ENCODE measurements at places on chromosomes 1 and 21.

DNA sequence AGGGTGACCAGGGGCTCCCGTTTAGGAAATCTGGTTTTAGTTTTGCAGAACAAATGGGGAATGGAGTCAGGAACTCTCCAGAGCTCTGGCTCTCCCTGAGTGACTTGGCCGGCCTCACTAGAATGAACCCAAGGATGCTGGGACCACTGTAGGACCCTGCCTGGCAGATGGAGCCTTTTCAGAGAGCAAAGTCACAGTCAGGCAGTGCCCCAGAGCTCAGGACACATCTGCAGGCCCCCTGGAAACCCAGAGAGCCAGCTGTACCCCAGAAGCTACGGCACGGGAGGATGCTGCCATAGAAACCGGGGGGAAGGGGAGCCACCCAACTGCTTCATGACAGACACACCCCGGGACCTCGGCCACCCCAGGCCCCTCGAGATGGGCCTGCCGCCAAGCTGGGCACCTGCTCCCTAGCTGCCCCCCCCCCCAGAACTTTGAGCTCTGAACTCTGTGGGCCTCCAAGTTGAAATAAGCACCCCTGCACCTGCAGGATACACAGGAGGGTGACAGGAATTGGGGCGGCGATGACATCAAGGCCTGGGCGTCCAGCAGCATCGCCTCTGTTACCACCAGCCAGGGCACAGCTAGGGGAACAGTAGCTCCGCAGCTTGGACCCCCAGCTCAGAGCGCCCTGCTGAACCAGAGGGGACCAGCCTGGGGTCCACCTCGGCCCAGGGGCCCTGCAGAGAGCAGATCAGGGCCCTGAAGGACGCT lies 91.8 kb upstream of the VAMP3 start:
- DNase-seq: no peak

- no peak for DNase-seq
Observed at GRCh38 chr1:35899941-35900340, 16.9 kb downstream of the AGO1 start.

DNA sequence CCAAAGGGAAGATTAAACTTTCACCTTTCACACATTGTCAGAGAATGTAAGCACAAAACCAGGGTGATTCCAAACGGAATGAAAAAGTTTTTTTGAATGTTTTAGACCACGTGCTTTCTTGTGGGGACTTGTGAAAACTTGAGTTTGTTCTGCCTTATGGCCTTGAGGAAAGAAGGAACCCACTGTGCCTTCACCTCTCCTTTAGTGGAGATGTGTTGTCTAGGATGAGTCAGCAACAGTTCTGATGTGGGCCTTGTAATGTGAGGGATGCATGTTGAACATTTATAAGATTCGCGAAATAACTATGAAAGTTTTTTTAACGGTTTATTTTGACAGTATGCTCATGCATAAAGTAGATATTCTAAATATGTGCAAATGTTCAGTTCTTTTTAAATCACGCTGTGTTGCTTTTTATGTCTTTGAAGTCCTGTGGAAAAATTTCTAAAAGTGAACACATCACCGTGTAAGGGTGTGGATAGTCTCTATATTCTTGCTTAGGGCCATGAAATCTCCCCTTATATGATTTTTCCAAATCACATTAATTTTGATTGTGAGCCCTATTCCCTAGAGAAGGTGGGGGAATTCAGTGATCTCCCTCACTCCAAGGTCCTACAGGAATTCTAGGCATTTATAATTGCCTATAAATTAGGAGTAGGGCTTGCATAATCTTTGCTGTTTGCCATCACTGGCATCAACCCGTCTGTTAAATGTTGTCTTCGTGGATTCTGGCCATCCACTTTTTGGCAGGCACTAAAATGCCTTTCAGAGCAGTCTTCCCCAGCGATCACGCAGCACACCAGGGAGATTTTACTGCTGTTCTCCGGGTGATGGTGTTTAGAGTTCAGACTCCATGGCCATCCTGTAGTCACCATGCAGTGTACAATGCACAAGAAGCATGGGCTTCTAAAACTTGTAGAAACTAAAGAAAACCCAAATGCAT lies 47.4 kb downstream of the PLA2G4A start:
- DNase-seq: no peak

GRCh38 chr1:107787299-107787698 lies 177.7 kb downstream of the VAV3 start:
- no peak for DNase-seq

DNA sequence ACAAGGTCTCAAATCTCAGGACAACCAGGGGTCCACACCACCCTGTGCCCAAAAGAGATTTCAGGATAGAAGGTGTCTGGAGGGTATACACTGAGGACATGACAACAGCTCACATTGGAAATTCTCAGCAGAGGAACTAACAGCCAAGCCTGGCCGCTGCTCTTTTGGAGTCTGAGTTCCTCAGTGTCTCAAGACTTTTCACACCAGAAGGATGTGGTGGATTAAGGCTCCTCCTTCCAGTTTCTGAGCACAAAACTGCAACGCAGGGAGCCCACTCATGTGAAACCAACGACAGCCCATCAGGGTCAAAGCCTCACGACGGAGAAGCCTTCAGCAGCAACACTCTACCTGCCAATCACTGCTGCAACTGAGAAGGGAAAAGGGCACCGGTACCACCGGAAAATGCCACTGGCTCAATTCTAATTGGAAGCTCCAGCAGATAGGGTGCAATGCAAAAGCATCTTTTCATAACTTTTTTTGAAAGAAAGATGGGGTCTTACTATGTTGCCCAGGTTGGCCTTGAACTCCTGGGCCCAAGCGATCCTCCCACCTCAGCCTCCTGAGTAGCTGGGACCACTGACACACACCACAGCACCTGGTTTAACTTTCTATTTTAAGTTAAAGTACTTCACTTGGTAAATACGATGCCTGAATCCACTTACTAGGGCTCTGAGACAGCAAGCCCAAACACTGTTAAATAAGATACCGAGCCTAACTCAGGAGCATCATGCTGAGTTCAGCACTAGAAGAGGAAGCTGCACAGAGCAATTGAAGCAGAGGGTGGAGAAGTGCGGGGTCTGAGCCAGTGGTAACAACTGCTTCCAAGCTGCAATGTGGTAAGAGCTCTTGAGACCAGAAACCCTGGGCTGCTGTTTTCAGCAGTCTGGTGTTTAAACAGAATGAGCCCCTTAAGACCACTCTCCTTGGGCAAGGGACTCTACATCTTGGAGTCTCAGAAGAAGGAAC lies 7.8 kb downstream of the CAPZB start:
- DNase-seq: no peak

DNA sequence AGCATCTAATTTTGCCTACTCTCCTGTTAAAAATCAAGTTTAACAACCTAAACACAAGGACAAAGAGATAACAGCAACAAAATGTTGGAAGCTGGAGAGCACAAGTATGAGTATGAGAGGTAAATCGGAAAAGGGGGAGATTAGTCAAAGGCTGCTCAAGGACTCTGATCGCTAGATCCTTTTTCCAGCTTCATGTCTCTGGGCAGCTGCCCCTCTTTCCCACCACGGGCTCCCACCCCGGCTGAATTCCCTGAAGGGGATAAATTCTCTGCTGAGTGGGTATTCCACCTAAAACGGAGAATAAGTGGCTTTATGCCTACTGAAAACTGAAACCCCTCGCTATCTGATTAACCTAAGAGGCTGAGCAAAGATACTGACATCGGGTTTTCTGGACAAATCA lies 696 bp upstream of the CTBS start:
- no peak for DNase-seq

GRCh38 chr1:174007851-174008250 lies 14.3 kb downstream of the RC3H1 start:
- no peak for DNase-seq

DNA sequence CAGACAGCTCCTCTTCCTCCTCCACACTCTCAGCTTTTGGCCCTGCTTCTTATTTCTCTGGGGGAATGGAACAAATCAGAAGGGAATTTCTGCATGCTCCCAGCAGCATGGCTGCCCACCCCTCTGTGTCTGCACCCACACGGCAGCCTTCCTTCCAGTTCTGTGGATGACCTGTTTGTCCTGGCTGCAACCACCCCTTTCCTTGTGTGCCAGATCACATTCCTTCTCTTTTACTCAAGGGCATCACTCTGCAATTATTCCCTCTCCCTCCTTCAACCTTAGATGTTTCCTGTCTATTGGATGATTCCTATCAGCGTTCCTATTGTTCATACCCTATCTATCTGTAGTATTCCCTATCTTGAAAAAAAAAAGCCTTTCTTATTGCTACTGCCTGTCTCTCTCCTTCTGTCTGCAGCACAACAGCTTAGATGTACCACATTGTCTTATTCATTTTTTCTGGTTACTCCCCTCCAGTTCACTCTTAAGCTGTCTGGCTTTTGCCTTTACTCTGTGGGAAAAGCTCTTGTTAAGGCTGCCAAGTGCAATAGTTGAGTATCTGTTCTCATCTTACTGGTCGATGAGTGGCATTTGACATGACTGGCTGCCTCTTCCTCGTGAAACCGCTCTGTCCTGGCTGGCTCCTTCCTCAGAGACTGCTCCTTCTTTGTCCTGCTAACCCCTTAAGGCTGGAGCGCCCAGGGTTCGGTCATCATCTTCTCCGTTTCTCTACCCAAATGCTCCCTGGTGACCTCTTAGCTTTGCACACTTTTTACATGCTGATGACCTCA lies 351.1 kb downstream of the CAMTA1 start:
- DNase-seq: no peak

DNA sequence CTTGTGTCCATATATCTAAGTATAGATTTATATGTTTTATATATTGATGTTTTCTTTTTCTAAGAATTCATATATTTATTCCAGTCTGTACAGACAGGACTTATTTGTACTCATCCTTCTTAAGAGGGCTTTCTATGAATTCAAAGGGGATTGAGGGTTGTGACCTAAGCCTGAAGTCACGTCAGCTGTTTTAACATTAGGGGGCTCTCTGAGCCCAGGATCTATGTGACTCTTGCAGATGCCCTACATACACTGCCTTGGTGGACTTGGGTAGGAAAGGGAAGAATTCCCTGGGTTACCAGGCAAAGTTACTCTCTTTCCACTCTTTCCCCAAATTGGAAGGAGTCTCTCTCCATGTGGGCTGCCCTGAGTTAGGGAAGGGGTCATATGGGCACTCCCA lies 283.8 kb upstream of the DAB1 start:
- DNase-seq: no peak

DNA sequence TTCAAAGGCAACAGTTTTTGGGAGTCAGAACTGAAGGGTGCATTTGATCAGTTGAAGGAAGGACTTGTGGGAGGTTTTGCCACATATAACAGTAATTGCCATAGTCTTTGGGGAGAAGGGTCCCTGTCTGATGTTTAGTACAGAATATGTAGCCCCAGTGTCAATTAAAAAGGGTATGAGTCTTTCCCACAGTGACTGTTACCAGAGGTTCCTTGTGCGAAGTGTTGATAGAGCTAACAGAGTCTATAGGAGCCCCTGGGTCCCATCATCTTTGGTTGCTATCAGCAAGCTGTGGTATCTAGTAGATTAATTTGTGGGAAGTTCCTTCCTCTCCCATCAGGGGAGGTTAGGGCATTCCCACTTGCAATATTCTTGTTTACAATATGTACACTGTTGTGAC lies 329.2 kb downstream of the PTPRU start:
- no peak for DNase-seq

DNA sequence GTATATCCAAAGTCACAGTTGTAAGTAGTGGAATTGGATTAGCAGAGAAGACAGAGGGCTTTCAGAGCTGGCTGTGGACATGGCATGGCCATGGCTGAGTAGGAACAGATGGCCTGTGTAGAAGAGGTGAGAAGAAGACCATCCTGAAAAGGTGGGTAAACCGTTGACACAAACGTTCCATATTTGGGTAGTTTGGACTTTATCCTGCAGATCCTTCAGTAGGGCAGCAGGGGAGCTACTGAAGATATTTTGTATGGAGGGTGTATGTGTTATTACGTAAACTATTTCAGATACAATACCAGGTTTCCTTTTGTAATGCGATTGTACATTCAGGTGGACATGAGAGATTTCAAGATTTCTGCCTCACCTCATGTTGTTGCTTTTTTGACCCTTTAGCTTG lies 1.6 kb downstream of the UTP11 start:
- DNase-seq: no peak

DNA sequence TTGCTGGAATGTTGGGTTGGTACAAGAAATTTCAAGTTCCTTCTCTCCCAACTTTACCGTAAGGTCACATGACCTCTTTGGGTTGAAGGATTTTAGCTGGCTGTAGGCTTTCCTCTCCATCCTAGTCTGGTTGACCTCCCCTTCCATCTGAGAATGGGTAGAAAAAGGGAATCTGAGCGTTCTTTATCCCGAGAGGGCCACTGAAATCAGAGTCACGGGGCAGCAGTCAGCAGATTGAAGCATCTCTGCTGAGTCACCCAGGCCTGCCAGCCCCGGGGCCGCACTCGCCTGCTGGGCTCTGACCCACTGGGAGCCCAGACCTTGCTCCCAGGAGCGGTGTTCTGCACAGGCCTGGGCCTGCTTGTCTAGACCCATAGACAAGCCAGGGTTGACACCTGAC lies 31.0 kb downstream of the TMCC2 start:
- DNase-seq: no peak

DNA sequence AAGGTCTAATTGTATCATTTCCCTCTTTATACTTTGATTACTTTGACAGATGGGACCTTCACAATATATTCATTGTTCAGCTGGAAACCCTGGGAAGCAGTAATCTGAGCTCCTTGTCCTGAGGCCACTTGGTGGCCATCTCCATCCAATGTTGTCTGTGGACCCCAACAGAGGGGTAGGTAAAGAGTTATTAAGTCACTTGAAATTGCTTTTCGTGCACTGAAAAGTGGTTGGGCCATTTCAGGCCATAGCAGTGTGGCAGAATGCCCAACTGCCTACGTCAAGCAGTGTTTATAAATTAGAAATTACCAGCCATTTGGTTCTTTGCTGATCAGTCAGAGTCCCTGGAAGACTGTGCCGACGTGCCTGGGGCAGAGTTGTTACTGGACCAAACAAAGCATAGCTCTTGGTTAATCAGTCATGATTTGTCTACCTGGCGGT lies 308.3 kb upstream of the USP25 start:
- no peak for DNase-seq

GRCh38 chr1:64223329-64224151 lies 20.1 kb downstream of the UBE2U start:
- no peak for DNase-seq

GRCh38 chr1:198276241-198276640 lies 119.4 kb downstream of the NEK7 start:
- DNase-seq: no peak

GRCh38 chr1:7942214-7942921 lies 1.7 kb upstream of the TNFRSF9 start:
- peak; percentile 37 for DNase-seq

DNA sequence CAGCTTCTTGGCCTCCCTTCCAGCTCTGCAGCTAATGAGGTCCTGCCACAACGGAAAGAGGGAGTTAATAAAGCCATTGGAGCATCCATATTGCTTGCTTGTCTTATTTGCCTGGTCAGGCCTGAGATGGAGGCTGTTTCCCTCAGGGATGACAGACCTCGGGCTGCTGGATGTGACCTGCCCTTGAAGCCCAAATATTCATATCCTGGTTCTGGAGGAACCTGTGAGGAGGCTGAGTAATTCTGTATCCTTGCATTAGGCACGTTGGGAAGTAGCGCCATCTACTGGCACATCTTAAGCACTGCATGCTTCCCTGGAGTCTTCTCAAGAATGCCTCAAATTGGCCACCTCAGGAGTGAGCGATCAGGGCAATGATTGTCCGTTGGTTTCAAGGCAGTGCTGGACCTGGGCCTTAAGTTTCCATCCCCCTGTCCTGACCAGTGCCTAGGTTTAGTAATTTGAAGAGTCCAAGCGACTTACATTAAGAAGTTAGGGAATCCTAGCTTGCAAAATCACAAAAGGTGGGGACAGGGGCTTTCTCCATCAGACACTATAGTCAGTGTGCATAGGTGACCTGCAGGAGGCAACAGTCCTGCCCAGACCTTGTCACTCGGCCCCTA lies 13.8 kb upstream of the NASP start:
- peak; percentile 68 for DNase-seq

GRCh38 chr1:11158720-11159321 lies 30.3 kb upstream of the ANGPTL7 start:
- no peak for DNase-seq

- DNase-seq: no peak
Observed at GRCh38 chr21:42291751-42292562, 23.3 kb downstream of the TFF3 start.
